IPS-NIHi11 (cell line): ENCODE measurements at places on chromosomes 5 and 9.

- DNase-seq, result no peak
Measured at GRCh38 chr9:81562231-81563019, 126.9 kb downstream of the TLE1 start.

DNA sequence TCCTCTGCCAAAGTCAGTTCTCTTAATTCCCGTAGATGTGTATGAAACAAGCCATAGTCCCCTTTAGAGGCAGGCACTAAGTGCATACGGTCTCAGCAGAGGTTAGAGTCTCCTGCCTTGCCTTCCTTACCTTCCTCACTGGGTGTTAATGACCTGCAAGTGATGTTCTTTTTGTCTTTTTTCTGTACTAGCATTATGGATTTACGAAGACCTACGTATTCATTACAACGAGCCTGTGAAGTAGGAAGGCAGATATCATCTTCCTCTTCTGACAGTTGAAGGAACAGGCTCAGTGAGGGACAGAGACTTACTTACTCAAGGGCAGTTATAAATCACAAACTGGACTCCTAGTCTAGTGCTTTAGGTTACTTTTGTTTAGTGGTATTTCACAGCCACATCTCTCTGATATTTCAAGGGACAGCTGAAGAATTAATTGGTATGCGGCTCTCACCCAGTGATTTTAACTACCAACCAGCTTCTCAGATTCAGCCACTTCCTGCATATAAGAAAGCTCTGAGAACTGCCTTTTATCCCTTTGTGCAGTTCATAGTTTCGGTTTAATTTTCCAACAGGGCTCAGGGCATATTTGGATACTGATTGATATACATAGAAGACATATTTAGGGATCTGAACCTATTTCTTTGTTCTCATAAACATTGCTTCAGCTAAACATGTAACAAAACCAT, 85.1 kb upstream of the CKMT2 start:
- no peak for DNase-seq

- DNase-seq, result no peak
Measured at GRCh38 chr5:59943452-59944113, 50.1 kb upstream of the PDE4D start.

DNA sequence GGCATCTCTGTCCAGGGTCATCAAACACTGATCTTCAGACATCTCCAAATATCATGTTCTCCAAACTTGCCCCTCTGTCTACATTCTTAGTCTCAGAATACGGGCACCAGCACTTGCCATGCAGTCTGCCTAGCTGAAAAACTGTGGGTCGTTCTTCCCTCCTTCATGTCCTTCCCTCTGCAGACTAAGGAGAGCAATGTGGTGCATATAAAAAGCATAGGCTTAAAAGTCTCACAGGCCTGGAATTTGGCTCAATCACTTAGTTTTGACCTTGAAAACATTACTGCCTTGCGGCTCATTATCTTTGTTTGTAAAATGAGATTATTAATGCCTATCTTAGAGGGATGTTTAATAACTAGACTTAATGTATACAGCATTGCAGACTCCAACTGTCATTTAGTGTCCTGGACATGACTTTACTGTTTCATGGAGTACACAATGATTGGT, 362.8 kb downstream of the NPR3 start:
- DNase-seq, result no peak

DNA sequence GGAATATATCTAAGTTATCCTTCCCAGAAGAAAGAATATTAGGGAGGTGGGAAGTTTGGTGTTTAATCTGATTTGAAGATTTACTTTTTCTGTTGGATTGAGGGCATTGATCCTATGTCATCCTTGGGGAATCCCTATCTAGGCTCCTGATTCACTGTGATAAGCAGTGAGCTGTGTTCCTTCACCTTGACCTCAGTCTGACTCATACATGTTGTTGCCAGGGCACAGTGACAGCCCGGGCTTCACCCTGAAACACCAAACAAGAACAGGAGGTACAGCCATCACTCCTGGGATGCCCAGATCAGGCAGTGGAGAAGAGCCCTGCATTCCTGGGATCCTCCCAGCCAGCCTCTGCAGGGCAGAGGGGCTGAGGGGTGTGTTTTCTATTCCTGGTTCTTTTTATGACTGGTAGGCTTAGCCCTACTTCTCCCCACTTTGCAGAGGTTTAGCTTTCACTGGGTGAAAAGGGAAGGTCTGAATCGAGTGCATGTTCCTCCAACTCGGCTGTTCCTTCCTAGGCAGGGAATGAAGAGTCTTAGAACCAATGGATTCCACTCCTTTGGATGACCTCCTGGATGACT, 3.1 kb upstream of the FAM53C start:
- DNase-seq, result no peak

- peak; percentile 52 for DNase-seq
Measured at GRCh38 chr5:171309276-171310211, 496 bp downstream of the TLX3 start.

DNA sequence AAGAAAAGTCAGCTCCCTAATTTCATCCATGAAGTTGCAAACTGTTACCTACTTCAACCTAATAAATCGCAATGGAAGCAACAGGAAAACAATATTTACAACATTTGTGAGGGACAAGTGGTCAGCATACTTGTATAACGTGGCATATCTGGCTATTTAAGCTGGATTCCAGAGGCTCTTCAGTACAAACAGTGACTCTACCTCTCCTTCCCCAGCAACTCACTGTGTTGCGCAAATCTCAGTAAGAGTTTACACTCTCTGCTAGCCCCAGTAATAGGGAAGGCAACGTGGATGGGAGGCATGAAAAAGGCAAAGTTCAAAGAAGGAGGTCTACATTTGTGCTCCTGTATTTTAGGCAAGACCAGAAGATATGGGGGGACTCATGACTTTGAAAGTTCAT, 18.9 kb upstream of the SEMA5A start:
- DNase-seq, result no peak

- DNase-seq, result peak; percentile 63
Measured at GRCh38 chr5:135543485-135544304, 7.9 kb upstream of the NEUROG1 start.

- DNase-seq, result no peak
Measured at GRCh38 chr5:348726-349125, 27.2 kb downstream of the AHRR start.

DNA sequence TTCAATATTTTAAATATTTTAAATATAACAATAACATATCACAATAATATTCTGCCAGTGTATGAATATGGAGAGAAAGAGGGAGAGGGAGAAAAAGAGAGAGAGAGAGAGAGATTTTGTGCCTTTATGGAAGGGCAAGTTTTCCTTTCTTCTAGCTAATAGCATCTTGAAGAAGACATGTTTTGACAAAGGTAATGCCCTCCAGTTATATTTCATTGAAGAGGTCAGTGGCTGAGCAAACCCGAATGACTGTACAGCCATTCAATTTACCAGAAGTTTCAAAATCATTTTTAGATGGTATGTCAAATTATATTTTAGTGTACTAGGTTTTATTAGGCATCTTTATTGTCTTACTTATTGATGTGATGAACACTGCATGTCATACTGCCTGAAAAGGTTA, 139.3 kb downstream of the EMB start:
- DNase-seq, result no peak

GRCh38 chr5:33223563-33224284, 217.0 kb upstream of the TARS1 start:
- no peak for DNase-seq

DNA sequence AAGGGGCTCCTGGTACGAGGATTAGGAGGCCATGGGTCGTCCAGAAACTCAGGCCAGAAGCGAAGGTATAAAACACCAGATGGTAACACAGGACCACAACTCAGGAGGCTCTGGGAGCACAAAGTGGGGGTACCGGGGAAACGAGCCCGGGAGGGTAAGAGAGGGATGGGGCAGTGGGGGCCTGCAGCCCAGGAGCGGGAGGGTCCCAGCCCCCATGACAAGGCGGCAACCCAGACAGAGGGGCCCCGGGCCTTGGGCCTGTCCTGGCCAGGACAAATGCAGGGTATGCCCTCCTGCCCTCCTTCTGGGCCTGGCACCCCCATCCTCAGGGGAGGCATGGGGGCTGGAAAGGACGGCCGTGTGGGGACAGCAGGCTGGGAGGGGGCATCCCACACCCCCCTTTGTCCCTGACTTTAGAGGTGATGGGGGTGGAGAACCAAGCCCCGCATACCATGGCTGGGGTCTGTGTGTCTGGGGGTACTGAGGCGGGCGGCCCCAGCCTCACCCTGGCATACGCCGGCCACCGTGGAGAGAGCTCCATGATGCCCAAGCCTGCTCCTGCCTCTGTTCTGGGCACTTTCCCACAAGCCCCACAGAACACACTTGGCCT, 47.0 kb upstream of the EXOC3 start:
- DNase-seq, result no peak

GRCh38 chr5:44714871-44715561, 93.7 kb upstream of the MRPS30 start:
- no peak for DNase-seq

DNA sequence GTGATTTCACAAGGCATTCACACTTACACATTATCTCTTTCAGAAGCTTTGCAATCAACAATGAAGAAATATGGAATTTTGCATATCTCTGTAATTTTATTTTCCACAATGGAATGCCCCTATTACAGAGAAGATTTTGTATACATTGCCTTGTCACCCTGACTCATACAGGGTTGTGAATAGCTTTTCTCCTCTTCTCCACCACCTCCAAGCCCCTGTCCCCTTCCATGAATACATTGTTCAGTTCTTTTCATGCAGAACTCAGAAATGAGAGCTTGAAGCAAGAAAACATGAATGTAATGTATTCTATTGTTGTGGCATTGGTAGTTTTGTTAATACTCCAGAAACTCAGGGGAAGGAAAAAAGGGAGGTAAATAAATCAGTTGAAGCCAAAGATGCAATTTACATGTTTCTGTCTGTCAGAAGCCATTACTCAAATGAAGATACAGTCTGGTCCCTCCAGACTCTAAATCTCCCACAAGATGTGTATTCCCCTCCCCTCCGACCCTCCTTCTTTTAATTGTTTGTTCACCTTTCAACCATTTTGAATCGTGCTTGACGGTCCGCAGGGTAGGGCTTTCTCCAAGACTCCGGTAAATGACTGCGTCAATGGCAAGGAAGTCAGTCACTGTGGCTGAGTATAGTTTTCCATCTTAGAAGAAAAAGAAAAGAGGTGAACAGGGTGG, 86.1 kb downstream of the SEMA6A start:
- DNase-seq, result no peak

DNA sequence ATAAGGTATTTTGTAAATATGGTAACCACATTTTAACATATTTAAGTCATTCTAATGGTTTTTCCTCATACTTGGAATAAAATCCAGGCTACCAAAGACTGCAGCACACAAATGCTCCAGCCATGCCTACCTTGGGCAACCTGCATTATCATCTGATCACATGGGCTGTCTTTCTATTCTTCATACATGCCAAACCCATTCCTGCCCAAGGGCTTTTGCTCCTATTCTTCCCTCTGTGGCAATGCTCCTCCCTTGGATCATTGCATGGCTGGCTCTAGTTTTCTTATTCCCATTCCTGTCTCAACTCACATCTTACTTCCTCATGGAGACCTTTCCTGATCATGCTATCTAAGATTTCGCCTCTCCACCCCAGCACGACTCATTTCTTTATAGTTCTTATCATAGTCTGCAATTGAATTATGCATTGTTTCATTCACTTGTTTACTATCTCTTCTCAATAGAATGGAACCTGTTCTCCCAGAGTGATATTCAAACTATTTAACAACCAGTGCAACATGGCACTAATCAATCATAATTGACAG, 54.9 kb upstream of the C5orf46 start:
- DNase-seq, result no peak

DNA sequence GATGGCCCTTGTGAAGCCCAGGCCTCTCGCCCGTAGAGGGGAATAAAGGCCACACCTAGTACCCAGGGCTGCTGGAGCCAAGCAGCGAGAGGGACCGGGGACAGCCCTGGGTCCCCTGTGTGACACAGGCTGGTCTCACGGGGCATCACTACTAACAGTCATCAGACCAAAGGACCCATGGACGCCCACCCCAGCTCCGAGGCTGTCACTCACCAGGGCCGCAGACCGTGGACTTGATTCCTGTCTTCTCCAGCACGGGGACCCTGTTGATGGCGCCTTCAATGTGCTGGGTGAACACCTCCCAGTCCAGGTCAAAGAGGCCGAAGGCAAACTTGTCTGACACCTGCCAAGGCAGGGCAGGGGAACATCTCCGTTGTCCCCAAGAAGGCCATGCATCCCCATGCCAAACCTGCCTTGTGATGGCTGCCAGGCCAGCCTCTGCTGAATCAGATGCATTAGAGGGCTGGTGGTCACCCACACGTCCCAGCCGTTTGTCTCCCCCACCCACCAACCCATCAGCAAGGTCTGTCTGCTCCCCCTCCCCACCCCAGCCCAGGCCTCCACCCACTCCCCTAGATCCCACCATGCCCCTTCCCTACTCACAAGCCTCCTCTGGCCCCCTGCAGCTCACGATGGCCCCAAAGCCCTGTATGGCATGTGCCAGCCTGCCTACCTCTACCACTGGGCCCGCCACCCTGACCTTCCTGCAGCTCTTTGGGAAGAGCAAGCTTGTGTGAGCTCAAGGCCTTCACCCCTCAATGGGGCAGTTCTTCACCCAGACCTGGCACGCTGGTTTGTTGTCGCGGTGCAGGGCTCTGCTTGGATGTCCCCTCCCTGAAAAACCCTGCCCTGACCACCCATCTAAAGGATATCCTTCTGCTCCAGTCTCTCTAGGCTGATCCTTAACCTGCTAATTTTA, 20.8 kb downstream of the SARDH start:
- DNase-seq, result no peak

- DNase-seq, result no peak
Measured at GRCh38 chr5:168064933-168065622, 226.4 kb upstream of the WWC1 start.

GRCh38 chr5:93343570-93343969, 237.4 kb downstream of the NR2F1-AS1 start:
- DNase-seq, result no peak

- DNase-seq, result no peak
Measured at GRCh38 chr9:74554751-74555419, 57.8 kb downstream of the RORB start.
